DMS 273 treated with DMSO at 0.1 percent for 48 hours (cell line): ENCODE measurements at places on chromosomes 6 and 20.

DNA sequence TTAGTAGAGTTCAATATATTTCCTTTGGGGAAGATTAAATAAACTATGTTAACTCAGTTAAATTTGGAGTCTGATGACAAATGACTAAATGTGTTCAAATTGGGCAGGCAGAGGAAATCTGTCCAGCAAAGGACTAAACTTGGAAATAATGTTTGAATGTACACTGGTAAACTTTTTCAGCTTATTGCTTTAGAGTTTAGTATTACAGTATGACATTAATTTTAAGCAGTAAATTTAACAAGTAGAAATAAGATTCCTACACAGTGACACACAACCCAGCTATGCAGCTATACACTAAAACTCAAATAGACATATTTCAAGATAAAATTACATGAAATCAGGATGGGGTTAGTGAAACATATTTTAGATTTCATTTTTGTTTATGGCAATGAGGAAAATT is 42.6 kb upstream of the HDGFL1 start:
- no peak for DNase-seq

DNA sequence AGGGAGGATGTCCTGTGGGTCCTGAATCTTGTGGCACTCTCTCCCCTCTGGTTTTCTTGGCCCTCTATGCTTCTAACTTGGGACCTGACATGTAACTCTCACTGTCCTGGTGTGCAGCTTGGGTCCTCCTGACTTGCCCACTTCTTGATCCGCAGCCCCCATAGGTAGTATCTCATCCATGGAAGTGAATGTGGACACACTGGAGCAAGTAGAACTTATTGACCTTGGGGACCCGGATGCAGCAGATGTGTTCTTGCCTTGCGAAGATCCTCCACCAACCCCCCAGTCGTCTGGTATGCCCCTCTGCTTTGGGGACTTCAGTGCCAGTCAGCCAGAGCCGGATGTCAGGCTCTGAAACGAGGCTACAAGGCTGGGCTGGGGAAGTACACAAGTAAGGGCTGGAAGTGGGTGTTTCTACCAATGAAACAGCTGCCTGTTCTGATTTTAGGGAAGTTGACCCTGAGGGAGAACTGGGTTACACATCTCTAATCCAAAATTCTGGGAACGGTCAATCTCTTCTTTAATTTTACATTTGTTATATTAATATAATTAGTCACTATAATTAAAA is 641 bp downstream of the DBNDD2 start:
- DNase-seq = no peak

GRCh38 chr6:28488916-28489365 is 26.7 kb downstream of the GPX6 start:
- DNase-seq = peak; percentile 60

GRCh38 chr20:25408170-25408547 is 686 bp downstream of the GINS1 start:
- DNase-seq = no peak

GRCh38 chr20:20744170-20744725 is 31.8 kb upstream of the RALGAPA2 start:
- no peak for DNase-seq

GRCh38 chr20:2794866-2795447 is 5.5 kb downstream of the CPXM1 start:
- DNase-seq = no peak

- DNase-seq = no peak
Measured at GRCh38 chr6:143579703-143580102, 68.2 kb upstream of the FUCA2 start.

DNA sequence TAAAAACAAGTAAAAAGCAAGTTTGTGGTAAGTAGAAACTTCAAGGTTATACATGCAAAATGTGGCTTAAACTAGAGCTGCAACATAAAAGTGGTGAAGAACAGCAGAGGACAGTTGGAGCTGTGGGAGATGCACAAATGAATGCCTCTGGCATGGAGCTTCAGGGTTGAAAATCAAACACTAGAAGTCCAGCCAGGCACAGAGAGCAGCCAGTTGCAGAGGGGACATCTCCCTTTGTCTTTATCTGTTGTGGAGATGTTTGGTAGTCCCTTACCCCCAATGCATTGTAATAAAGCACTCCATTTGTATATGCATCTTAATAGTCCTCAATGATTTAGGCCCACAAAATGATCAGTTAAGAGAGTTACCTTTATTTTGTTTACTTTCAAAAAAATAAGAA is 73.1 kb upstream of the C20orf144 start:
- no peak for DNase-seq

GRCh38 chr6:3193102-3193849 is 34.2 kb downstream of the TUBB2B start:
- no peak for DNase-seq

DNA sequence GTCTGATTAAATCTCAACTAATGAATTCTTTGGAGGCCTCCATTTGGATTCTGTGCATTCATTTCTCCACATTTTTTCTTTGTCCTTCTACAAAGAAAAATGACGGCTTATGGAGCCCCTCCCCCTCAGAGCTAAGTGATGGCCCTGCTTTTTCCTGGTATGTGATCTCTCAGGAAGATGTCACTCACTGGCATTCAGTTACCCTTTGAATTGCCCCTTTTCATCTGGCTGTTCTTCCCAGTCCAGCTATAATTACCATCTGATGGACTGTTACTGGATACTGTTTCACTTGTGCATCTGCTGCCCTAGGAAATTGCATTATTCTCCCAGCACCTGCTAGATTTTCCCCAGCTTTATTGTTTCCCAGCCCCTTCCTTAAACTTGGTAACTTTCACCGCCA is 151.9 kb downstream of the CFAP61 start:
- peak; percentile 93 for DNase-seq

- no peak for DNase-seq
Measured at GRCh38 chr20:44282192-44282591, 28.8 kb downstream of the FITM2 start.

GRCh38 chr6:18160911-18161310 is 5.7 kb downstream of the KDM1B start:
- no peak for DNase-seq

GRCh38 chr6:28729501-28730402 is 194.0 kb downstream of the TRIM27 start:
- DNase-seq = no peak

DNA sequence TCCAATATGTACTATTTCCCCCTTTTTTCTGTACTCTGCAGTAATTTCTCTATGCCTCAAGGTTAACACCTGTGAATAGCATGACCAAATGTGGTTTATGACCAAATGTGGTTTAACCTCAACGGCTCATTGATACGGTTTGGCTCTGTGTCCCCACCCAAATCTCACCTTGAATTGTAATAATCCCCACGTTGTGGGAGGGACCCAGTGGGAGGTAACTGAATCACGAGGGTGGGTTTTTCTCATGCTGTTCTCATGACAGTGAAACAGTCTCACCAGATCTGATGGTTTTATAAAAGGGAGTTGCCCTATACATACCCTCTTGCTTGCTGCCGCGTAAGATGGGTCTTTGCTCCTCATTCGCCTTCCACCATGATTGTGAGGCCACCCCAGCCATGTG is 18.7 kb downstream of the DEK start:
- no peak for DNase-seq

- DNase-seq = peak; percentile 42
Measured at GRCh38 chr20:44642203-44643153, 9.0 kb downstream of the ADA start.

- no peak for DNase-seq
Measured at GRCh38 chr6:3746119-3746691, 5.3 kb downstream of the PXDC1 start.

GRCh38 chr6:15911753-15912504 is 217.0 kb upstream of the MYLIP start:
- DNase-seq = no peak

- DNase-seq = no peak
Measured at GRCh38 chr6:10451828-10452509, 37.1 kb upstream of the TFAP2A start.

- DNase-seq = no peak
Measured at GRCh38 chr6:75094614-75095200, 111.1 kb downstream of the COL12A1 start.

DNA sequence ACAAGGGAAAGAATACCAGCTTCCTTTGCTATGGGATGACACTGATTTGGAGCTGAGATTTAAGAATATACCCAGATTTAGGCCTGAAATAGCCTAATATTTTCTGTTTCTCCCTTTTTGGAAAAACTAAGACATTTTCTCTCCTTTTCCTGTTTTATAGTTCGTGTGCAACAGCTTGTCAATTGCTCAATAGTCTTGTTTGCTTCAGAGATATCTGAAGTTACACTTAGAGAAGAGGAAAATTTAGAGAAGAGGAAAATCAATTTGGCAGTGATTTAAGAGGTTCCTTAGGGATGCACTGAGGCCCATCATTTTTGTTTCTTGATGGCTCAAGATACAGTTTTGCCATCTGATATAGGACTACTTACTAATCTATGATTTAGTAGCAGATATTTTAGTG is 398.6 kb downstream of the RFPL4B start:
- no peak for DNase-seq

GRCh38 chr20:56953048-56953586 is 313.3 kb downstream of the BMP7 start:
- no peak for DNase-seq

DNA sequence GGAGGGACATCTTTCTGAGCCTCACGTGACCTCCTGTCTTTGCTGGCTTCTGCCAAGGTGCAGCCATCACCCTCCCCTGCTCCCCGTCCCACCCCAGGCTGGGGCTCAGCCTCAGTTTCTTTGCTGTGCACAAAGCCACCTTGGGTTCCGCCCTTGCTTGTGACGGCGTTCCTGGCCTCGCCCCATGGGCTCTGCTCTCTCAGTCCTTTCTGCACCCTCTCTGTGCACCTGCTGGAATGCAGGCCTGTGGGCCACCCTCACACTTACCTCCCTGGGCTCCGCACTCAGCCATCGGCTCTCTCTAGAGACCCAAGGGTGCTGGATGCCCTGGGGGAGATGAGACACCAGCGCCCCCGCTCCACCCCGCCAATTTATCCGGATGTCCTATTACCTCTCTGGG is 28.3 kb downstream of the BANF2 start:
- DNase-seq = no peak

GRCh38 chr20:31573555-31574321 is 31.4 kb upstream of the ID1 start:
- DNase-seq = no peak

- DNase-seq = no peak
Measured at GRCh38 chr20:1674990-1675780, 17.6 kb upstream of the SIRPG start.

DNA sequence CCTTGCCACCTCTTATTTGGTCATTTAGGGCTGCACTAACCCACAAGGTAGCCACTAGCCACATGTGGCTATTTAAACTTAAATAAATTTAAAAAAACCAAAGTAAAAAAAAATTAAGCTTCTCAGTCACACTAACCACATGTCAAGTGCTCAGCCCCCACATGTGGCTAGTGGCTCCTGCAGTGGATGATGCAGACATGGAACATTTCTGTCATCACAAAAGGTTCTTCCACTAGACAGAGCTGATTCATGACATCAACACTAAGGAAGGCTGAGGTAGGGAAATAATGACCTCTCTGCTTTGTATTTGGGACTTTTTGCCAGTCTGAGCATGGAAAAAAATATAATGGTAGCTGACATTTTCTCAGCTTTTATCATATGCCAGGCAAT is 173.0 kb upstream of the FERMT1 start:
- no peak for DNase-seq

DNA sequence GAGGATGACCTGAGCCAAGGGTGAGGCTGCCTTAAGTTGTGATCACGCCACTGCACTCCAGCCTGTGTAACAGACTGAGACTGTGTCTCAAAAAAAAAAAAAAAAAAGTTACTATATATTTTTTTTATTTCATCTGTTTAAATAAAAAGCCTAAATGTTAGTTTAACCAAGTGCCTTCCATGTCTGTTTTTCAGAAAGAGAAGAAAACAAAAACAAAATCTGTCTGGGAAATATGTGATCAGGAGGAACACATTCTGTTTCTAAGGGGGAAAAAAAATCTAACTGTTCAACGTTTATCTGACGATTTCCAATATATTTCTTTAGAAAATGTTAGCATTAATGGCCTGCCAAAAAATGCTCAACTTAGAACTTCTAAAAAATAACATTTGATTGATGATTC is 147.0 kb downstream of the IPCEF1 start:
- DNase-seq = no peak

GRCh38 chr20:4666001-4666479 is 55.7 kb upstream of the PRND start:
- no peak for DNase-seq

GRCh38 chr6:170211404-170212025 is 79.4 kb downstream of the DLL1 start:
- no peak for DNase-seq

GRCh38 chr6:45375449-45375848 is 2.3 kb downstream of the SUPT3H start:
- no peak for DNase-seq

GRCh38 chr6:6438286-6438685 is 117.8 kb upstream of the F13A1 start:
- no peak for DNase-seq

DNA sequence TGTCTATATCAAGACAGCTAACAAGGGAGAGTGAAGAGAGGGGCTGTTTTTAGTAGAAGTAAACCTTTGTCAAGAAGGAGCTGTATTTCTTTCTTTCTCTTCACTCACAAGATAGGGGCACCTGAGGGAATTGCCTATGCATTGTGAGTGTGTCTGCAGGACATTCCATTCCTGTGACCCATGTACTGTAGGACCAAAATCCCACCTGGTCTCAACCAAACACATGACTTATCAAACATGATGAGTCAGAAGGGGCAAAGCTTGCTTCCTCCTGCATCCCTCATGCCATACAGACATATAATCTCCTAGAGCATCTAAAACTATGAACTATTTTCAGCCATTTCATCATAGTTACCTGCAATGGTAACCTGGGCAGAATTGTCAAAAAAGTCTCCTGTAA is 21.8 kb downstream of the PKHD1 start:
- DNase-seq = no peak

- DNase-seq = no peak
Measured at GRCh38 chr6:93621442-93621841, 202.1 kb upstream of the EPHA7 start.

DNA sequence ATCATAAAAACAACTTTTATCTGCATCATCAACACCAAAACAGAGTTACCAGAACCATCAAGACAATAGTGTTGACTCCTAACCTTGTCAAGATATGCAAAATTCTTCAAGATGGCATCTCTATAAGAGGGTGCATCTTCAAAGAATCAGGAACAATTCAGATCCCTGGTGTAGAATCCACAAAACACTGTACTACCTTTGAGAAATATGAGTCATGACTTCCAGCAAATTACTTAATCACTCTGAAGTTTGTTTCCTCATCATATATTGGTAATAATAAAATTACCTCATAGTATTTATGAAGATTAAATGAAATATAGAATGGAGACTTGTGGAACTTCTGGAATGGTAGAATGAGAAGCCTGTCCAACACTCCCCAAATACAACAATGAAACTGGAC is 221.3 kb upstream of the SUPT3H start:
- DNase-seq = no peak
